Tibial nerve (tissue), 4 donors: ENCODE measurements at places on chromosomes 13 and 19.

- H3K27ac ChIP-seq: no peak overlapping the region
- no peak for DNase-seq
- H3K36me3 ChIP-seq: no peaks in the 10 kb centered on the region
- H3K27me3 ChIP-seq: peaks cover 84% of the 10 kb centered on the region
- no peaks in the 10 kb centered on the region for H3K4me1 ChIP-seq
Observed at GRCh38 chr13:52845766-52846566, 2.5 kb downstream of the PCDH8 start.

- H3K27ac ChIP-seq: no peak overlapping the region
- H3K36me3 ChIP-seq: no peaks in the 10 kb centered on the region
- H3K27me3 ChIP-seq: no peaks in the 10 kb centered on the region
- H3K4me3 ChIP-seq: no peak overlapping the region
- no peak for DNase-seq
Observed at GRCh38 chr13:112172641-112173251, 105.8 kb downstream of the SOX1 start.

GRCh38 chr13:30442926-30443325, 20.6 kb downstream of the UBE2L5 start:
- DNase-seq: no peak
- H3K4me1 ChIP-seq: peaks cover 16% of the 10 kb centered on the region
- H3K36me3 ChIP-seq: no peaks in the 10 kb centered on the region
- no peak overlapping the region for H3K4me3 ChIP-seq

DNA sequence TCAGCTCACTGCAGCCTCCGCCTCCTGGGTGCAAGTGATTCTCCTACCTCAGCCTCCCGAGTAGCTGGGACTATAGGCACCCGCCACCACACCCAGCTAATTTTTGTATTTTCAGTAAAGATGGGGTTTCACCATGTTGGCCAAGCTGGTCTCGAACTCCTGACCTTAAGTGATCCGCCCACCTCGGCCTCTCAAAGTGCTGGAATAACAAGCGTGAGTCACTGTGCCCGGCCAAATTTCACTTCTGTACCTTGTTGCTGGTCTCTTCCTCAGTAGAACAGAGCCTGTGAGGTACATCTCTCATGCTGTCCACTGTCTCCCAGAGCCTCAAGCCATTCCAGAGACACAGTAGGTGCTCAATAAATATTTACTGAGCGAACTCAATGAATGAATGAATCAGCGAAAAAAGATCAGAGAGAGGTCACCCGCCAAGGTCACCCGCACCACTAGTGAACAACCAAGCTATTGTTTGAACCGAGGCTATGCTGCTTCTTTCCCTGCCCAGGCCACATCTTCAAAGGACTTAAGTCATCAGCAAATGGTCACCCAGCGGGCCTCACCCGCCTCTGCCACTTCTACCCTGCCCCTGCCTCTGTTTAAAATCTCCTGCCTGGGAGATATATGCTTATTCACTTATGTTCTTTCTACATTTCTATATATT, 9.3 kb downstream of the TMEM143 start:
- no peak overlapping the region for H3K4me3 ChIP-seq
- H3K27me3 ChIP-seq: no peaks in the 10 kb centered on the region
- DNase-seq: no peak
- H3K36me3 ChIP-seq: no peaks in the 10 kb centered on the region
- no peaks in the 10 kb centered on the region for H3K4me1 ChIP-seq

- H3K4me1 ChIP-seq: no peaks in the 10 kb centered on the region
- no peak overlapping the region for H3K4me3 ChIP-seq
- H3K27me3 ChIP-seq: no peaks in the 10 kb centered on the region
- H3K36me3 ChIP-seq: peaks cover 15% of the 10 kb centered on the region
Observed at GRCh38 chr13:98216711-98217285, 39.7 kb upstream of the RNF113B start.

DNA sequence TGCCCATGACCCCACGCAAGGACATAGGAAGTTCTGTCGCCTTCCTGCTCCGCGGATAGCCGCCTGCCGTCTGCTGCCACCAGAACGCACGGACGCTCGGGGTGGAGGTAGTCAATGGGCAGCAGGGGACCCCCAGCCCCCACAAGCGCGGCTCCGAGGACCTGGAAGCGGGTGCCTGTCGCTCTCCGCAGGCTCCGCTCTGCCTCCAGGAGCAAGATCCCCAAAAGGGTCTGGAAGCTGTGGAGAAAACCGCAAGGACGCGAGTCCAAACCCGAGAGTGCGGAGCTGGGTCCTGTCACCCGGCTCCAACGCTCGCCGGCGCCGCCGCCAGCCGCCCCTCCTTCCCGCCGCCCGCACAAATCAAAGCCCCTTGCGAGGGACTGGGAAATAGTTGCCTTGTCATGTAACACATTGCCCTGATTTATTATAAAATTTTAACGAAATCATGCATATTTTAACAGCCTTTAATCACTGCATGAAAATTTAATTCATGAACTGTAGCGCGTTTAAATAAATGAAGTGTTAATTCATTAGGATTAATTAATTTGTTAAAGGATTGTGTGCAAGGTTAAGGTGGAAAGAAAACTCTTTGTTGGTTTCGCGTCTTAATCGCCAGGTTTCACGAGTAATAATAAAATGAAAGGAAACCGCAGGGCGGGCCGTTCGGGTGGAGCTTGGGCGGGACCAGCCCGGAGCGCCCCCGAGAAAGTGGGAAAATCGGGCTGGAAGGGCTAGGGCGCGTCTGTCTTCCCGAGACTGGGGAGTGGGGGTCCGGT, 5.5 kb upstream of the POU4F1 start:
- DNase-seq: no peak
- peaks cover 12% of the 10 kb centered on the region for H3K27me3 ChIP-seq
- H3K4me3 ChIP-seq: peak overlapping the region; percentile 45
- no peak overlapping the region for H3K27ac ChIP-seq
- H3K4me1 ChIP-seq: no peaks in the 10 kb centered on the region

GRCh38 chr13:67036699-67037457, 193.3 kb downstream of the PCDH9 start:
- H3K27me3 ChIP-seq: no peaks in the 10 kb centered on the region
- no peaks in the 10 kb centered on the region for H3K4me1 ChIP-seq
- no peaks in the 10 kb centered on the region for H3K36me3 ChIP-seq
- no peak for DNase-seq

DNA sequence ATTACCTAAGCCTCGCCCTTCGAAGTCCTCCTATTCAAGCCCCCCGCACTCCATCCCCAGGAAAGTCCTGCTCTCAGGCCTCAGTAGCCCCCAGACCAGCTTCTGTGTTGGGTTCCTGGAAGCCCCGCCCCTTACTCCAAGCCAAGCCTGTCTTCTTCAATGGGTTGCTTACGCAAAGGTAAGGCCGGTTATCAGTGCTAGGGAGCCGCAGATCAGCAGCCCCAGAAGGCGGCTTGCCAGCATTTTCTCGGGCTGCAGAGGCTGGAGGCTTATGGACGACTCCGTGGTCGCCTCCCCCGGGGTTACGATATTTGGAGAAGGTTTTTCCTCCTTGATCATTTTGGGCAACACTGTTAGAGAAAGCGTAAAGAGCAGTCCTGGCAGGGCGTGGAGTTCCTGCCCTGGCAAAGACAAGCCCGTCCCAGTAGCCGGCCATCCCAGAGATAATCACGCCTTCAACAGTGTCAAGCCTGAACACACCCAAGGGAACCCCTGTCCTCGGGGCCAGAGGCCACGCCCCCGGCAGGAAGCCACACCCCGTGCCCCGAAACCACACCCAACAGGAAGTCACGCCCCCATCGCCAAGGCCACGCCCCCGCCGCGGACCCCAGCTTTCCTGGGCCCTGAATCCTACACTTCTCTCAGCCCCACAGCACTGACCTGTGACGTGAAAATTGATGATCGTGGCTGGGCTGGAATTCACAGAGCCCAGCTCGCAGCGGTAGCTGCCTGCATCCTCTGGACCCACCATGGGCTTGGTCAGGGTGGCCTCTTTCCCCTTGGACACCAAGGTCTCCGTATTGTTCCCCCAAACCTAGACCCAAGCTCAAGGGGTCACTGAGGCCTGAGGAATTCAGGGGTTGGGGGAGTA, 954 bp upstream of the RASIP1 start:
- no peak overlapping the region for H3K4me3 ChIP-seq
- H3K27ac ChIP-seq: peak overlapping the region; percentile 67
- no peaks in the 10 kb centered on the region for H3K36me3 ChIP-seq
- no peaks in the 10 kb centered on the region for H3K4me1 ChIP-seq

DNA sequence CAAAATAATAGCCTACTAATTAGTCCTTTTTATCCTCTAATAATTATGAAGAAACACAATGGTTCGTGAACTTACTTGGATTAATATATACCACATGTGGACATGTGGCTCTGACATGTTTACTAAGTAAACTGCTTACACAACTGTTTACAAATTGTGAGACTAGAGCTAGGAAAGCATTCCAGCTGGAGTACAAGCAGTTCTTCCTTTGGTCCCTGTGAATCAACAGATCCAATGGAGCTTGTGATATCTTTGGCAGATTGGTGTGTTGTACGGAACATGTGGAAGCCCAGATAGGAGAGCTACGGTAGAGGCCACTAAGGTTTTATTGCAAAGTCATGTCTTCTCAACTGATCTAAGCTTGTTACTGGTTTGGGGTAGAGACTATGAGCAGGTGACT, 145.5 kb upstream of the SPRY2 start:
- H3K27ac ChIP-seq: no peak overlapping the region
- DNase-seq: no peak
- no peaks in the 10 kb centered on the region for H3K4me1 ChIP-seq
- H3K36me3 ChIP-seq: no peaks in the 10 kb centered on the region
- no peak overlapping the region for H3K4me3 ChIP-seq

DNA sequence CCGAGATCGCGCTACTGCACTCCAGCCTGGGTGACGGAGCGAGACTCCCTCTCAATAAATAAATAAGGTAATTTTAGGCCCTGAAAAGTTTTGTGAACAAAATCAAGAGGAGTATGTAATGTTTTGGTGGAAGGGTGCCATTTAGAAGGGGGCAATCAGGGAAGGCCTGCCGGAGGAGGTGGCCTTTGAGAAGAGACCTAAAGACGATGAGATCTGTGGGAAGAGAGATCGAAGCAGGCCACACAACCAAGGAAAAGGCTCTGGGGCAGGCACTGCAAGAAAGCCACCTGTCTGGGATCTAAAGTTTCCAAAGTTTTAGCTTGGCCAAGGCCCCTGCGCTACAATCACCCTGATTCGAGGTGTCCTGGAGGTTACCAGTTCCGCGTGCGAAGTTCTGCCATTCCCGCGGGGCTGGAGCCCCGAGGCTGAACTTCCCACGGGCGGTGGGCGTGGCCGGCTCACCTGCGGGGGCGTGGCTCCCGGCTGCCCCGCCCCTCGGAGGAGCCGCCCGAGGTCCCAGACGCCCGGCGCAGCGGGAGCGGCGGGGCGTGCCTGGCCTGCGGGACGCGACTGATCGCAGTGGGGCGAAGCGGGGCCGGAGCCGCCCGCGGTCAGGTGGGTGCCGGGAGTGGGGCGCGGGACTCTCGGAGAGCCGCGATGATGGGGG, at the start of gene KLC3:
Gene KLC3, plus strand, starts transcription at position 519 of the 667 bp plus-strand sequence. CDS start 4,792 bp downstream, outside the sequence.
- no peaks in the 10 kb centered on the region for H3K4me1 ChIP-seq
- peak within 1 kb of the TSS; percentile 13 for H3K4me3 ChIP-seq
- no peak for DNase-seq
- peaks cover 67% of the 10 kb centered on the region for H3K27me3 ChIP-seq

DNA sequence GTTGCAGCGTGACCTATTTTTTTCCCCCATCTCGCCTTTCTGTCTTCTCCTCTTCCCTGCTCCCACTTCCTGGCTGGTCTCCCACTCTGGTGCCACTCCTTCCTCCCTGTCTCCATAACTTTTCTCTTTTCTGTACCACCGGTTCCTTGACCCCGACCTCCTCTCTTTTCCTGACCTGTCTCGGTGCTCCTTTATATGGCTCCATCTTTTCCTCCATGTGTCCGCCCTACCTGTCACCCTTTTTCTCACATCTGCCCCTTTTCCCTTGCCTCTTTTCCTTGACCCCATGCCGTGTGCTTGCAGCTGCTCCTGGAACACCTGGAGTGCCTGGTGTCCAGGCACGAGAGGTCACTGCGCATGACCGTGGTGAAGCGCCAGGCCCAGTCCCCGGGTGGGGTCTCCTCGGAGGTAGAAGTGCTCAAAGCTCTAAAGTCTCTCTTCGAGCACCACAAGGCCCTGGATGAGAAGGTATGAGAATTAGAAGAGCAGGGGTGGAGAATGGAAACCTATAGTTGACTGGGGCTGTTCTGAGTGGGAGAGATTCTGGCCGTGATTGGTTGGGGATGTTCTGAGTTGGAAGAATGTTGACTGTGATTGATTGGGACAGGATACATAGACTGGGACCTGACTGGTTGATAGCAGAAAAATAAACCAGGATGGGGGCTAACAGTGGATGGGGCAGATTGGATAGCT, 9.3 kb downstream of the PPFIA3 start:
- no peak for DNase-seq
- no peak overlapping the region for H3K27ac ChIP-seq
- no peaks in the 10 kb centered on the region for H3K36me3 ChIP-seq
- H3K4me3 ChIP-seq: peak overlapping the region; percentile 6
- peaks cover 21% of the 10 kb centered on the region for H3K27me3 ChIP-seq

DNA sequence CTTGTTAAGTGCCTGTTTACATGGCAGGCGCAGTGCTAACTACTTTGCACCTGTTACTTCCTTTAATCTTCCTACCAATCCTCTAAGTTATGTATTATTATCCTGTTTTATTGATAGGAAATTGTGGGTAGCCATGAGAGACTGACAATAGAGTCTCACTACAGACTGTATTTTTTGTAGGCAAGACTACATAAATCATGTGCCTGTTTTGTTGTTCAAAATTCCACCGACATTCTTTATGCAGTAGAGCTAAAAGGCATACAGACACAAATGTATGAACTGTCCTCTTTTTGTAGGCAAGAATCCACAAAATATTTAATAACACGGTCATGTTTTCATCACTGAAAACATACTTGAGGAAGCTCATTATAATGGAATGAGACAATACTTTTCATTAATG, 205.5 kb downstream of the NALCN start:
- no peaks in the 10 kb centered on the region for H3K4me1 ChIP-seq
- H3K4me3 ChIP-seq: no peak overlapping the region
- no peak overlapping the region for H3K27ac ChIP-seq
- no peak for DNase-seq
- H3K36me3 ChIP-seq: no peaks in the 10 kb centered on the region

- DNase-seq: no peak
- no peak overlapping the region for H3K4me3 ChIP-seq
- H3K4me1 ChIP-seq: no peaks in the 10 kb centered on the region
- no peaks in the 10 kb centered on the region for H3K27me3 ChIP-seq
- no peaks in the 10 kb centered on the region for H3K36me3 ChIP-seq
- H3K27ac ChIP-seq: no peak overlapping the region
Observed at GRCh38 chr13:27933118-27933517, 13.3 kb downstream of the PDX1 start.

GRCh38 chr13:27607125-27607524, 13.2 kb downstream of the LNX2 start:
- DNase-seq: no peak
- H3K27me3 ChIP-seq: no peaks in the 10 kb centered on the region
- H3K4me3 ChIP-seq: no peak overlapping the region
- H3K4me1 ChIP-seq: no peaks in the 10 kb centered on the region
- H3K36me3 ChIP-seq: no peaks in the 10 kb centered on the region

GRCh38 chr13:77789376-77789775, 91.9 kb downstream of the SLAIN1 start:
- H3K36me3 ChIP-seq: no peaks in the 10 kb centered on the region
- H3K4me1 ChIP-seq: no peaks in the 10 kb centered on the region
- H3K27me3 ChIP-seq: no peaks in the 10 kb centered on the region
- DNase-seq: no peak
